Activated naive CD4-positive, alpha-beta T cell (primary cell): ENCODE measurements at places on chromosomes 3 and 15.
A peak's percentile ranks its signal among the peaks of the same experiment; 100 is the strongest.

- DNase-seq = no peak
Measured at GRCh38 chr15:58115692-58116091, 22.5 kb upstream of the AQP9 start.

GRCh38 chr15:84645496-84645895, 8.6 kb downstream of the WDR73 start:
- no peak for DNase-seq

GRCh38 chr3:115975353-115975752, 352.0 kb downstream of the GAP43 start:
- no peak for DNase-seq

DNA sequence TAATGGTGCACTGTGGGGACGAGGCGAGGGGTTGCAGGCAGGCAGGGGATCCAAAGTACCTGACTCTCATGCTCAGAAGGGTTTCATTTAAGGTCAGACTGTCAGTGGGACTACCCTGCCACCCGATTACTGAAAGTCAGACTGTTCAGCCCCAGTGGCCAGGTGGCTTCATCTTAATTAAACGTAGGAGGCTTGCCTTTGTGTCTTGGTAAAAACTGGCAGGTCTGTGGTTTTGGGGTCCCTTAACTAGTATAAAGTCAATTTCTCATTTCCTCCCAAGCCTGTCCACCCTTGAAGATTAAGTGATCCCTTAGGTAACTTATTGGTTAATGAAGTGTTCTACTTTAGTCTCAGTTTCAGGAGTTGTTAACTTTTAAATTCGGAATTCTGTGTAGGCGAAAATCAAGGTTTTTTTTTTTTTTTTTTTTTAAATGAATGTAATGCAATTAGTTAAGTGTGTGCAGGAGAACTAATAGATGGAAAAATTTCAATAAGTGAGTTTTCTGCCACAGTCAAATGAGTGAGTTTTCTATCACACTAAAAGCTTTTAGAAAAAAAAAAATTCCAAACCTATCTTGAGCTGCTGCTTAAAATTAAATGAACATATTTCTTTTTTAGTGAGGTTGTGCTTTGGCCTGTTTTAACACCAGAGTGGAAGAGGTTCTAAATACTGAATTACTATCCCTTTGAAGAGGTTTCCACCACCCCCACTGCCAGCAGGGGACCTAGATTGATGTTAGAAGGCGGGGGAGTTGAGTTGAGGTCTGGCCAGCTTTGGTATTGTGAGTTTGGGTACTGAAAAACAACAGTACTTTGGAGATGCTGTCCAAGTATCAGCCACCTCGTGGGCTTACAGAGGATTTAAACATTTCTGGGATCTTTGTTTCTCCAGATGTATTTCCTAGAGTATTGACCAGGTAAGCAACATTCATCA, 15.2 kb downstream of the ITPR1 start:
- DNase-seq = no peak

GRCh38 chr3:156750874-156751245, 75.3 kb upstream of the LEKR1 start:
- no peak for DNase-seq

DNA sequence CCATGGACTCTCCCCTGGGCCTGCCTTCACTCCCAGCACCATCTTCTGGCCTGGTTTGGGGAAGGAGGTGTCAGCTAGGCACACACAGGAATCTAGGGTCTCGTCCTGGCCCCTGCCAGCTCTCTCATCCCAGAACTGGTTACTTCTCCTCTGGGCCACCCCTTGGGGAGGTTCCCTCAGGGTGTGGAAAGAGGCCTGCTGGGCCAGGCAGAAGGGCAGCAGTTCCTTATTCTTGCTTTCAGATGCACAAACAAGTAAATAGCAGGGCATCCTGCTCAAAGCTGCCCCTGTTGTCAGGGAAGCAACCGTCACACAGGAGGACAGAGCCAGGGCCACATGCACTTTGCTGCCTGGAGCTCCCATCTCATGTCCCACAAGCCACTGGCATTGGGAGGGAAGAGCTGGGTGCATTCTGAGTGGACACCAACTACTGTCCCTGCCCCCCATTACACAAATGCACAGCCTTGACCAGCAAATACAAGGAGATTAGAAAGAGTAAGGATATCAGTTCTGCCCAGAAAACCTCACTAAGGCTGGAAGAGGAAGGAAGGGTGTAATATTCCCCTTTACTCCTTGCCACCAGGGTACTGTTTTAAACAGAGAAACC, 108.8 kb upstream of the HACD2 start:
- DNase-seq = no peak

DNA sequence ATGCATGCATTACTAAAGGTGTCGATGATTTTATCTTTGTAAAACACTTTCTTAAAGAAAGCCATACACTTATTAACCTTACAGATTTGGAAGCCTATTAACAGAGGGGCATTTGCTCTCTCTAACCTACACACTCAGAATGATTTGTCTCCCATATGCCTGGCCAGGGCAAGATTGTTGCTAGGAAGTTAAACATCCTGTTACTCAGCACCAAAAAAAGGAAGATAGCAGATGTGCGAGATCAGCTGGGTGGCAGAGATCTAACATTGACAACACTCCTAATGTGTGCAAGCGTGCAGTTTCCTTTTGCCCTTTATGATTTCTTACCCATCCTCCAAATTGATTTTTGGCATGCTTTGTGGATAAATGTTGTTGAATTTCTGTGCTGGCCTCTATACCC, 73.9 kb upstream of the TMEM108 start:
- DNase-seq = no peak

DNA sequence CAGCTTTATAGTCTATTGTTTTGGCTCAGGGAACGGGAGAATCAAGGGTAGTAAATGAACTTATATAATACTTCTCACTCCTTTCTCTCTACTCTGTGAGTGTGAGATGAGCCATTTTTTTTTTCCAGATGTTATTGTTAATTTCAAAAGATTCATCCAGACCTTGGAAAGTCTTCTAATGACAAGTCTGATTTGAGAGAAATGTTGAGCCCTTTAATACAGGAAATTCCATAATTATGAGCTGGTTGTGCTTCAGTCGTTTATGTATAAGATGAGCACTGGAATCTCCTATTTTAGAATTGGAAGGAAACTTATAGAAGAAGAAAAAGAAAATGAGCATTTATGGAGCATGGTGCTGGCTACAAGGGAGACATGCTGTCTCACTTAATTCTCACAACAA, 92.0 kb downstream of the FBN1 start:
- no peak for DNase-seq

- no peak for DNase-seq
Measured at GRCh38 chr3:179528772-179529171, 34.0 kb upstream of the ACTL6A start.

DNA sequence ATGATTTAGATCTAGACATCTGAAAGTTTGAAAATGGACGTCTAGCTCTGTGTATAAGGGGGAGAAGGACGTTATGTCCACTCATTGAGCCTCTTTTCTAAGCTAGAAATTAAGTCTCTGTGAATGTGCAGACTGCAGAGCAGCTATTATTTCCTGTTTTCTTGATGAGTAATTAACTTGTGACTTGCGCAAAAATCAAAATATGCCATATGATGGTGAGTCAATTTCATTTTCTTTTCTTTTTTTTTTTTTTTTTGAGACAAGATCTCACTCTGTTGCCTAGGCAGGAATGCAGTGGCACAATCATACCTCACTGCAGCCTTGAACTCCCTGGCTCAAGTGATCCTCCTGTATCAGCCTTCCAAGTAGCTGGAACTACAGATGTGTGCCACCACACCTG, 14.1 kb downstream of the LACTB start:
- no peak for DNase-seq

GRCh38 chr3:140470962-140471361, 206.9 kb upstream of the TRIM42 start:
- DNase-seq = no peak

DNA sequence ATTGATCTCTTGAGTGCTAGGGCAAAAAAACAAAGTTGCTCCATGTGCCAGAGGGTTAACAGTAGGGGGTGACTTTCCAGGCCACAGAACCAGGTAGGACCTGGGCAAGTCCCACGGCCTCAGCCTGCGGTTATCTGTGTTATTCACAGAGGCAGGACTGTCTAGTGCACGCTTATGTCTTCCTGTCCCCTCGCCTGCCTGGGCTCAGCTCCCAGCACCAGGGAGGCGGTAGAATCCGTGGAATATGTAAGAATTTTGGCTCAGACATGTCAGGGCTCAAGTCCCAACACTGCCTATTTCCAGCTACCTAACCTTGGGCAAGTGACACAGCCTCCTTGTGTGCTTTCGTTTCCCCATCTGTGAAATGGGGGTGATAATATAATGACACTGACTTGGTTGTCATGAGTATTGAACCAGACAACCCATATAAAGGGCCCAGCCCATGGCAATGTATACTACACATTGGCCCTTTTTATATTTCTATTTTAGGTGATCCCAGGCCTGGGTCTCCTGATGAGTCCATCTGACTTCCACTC, 44.3 kb upstream of the FLNB start:
- no peak for DNase-seq

GRCh38 chr15:43763819-43764446, 12.8 kb downstream of the ELL3 start:
- no peak for DNase-seq

DNA sequence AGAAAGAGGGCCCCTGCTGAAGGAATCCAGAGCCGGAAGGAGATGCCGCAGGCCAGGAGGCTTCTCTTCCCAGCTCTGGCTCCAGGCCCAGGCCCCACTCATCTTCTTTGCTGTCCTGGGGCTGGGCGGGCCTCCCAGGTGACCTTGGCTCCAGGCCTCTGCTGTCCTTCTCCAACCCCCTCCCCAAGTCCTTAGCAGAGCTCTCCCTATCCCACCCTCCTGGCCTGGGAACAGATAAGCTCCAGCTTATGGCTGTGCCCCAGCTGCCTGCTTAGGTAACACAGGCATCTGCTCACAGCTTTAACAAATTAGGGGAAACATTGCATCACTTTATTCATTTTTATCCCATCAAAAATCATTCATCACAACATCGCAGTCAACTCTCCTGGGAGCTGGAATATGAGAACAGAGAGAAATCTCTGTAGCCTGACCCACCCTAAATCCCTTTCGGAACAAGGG, 86.9 kb downstream of the SEMA5B start:
- no peak for DNase-seq

- DNase-seq = peak; percentile 11
Measured at GRCh38 chr15:90266061-90266431, 574 bp downstream of the NGRN start.

DNA sequence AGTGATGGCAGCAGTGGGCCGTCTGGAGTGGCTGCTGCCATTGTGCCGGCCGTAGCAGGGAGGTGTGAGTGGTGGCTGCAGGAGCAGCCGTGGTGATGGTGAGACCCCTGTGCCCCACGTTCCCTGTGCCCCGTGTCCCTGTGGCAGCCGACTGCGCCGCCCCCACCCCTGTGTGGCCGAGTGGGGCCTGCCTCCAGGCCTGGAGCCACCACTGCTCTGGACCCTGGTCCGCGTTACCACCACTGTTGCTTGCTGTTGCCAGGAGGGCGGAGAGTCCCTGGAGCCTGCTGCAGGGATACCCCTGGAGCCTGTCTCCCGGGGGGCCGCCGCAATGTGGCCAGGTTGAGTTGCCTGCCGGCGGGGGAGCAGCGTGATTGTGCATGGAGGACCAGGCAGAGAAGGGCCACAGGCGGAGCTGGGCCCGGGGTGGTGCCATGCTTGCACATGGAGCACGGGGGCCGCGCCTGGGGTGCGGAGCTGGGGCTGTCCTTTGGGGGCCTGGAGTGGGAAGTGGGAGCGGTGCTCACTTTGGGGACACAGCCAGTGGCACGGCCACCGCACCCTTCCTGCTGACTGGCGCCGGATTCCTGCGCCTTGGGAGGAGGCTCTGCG, 50.1 kb downstream of the SLC6A20 start:
- no peak for DNase-seq

DNA sequence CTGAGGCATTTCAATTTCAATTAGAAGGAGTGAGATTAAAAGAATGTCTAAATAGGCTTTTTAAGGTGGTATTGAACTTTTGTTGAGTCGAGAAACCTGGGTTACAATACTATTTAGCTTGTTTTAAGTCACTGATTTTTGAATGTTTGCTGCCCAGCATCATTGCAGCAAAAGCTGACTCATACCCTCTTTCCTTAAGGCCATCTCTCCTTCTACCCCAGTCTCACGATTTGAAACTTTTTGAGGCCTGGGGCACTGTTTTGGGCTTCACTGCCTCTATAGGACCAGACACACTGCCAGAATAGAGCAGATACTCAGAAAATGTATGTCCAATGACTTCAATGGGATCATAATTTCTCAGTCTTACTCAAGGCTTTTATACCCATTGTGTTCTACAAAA, 319.6 kb upstream of the TGFBR2 start:
- no peak for DNase-seq

DNA sequence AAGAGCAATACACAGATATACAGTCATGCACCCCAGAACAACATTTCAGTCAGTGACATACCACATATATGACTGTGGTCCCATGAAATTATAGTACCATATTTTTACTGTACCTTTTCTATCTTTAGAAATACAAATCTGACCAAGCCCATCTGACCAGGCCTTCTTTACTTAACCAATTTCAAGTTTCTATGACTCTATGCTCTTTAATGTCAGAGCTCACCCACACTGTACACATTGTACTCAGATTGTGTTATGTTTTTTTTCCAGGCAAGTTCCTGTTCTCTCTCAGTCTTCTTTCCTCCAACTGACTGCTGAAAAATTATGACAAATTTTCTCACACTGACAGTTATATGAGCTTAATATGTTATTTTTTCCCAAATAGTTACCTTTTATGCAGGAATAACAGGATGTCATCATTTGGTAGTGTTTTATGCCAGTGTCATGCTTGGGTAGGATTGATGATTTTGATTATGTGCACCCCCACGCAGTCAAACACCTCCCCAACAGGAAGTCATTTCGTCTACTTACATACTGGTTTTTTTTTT, 8.0 kb upstream of the CBLB start:
- DNase-seq = no peak

DNA sequence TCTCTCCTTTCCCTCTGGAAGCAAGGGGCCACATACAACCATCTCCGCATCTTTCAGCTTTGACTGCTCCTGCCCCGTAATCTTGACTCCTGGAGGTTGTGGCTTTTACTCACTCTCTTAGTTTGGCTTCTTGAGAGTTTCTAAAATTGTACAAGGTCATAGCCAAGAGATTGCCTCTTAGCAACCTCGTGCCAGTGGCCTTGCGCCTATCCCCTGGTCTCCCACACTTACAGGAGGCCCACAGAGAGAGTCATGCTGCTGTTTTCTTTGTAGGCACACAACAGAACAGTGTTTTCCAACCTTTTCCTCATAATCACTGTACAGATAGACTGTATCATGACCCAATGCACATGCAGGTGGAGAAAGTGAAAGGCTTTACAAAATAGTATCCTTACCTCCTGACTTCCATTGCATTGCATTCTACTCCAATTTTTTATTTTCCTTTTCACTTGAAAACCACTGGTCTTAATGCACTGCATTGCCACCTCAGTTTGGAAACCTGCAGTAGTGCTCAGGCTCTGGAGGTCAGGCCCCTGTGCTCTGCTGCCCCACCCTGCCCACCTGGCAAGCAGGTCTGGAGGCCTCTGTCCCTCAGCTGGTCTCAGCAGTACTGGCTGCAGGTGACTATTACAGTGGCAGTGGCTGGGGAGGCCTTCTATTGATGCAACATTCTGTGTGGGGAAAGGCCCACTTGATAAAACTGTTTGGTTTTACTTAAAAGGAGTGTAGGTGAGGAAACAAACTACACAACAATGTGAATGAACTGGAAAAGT, 156.2 kb downstream of the DNAJB8 start:
- DNase-seq = no peak
